ENCODE measurements at places on chromosomes 7 and 10.

- no peak for DNase-seq
Observed at GRCh38 chr7:159144758-159145489, at the start of gene VIPR2. Gene VIPR2 (minus strand): TSS chr7:159144867. CDS start chr7:159144771, 96 bp downstream.

DNA sequence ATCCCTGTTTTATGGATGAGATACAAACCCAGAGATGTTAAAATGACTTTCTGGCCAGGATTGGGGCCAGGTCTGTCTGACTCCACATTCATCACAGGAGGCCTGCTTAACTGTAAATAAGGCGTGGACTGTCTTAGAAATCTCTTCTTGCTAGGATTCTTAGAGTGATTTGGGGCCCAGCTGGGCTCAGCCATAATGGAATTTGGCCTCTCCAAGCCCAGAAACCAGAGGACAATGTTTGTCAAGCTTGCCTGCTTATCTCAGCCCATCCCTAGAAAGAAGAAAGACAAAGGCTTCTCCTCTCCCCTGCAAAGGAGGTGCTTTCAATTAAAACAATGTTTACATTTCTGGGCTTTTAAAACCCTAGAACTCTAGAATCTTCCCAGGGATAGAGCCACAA is 2.9 kb downstream of the HABP2 start:
- DNase-seq: no peak

DNA sequence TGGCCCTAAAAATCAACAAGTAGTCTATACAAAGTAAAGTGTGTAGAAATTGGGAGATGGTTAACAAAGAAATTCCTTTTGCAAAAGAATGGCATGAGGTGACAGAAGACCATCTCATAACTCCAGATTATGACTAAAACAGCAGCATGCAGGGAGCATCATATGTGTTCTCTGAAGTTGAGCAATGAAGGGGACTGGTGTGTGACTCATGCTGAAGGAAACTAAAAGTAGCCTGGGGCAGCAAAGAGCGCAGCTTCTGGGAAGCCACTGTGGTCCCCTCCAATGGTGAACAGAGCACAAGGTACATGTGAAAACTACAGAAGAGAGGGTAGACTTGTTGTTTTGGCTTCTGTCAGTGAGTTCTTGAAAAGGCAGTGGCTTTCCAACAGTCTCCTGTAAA is 133.4 kb downstream of the MACC1 start:
- DNase-seq: peak; percentile 69

DNA sequence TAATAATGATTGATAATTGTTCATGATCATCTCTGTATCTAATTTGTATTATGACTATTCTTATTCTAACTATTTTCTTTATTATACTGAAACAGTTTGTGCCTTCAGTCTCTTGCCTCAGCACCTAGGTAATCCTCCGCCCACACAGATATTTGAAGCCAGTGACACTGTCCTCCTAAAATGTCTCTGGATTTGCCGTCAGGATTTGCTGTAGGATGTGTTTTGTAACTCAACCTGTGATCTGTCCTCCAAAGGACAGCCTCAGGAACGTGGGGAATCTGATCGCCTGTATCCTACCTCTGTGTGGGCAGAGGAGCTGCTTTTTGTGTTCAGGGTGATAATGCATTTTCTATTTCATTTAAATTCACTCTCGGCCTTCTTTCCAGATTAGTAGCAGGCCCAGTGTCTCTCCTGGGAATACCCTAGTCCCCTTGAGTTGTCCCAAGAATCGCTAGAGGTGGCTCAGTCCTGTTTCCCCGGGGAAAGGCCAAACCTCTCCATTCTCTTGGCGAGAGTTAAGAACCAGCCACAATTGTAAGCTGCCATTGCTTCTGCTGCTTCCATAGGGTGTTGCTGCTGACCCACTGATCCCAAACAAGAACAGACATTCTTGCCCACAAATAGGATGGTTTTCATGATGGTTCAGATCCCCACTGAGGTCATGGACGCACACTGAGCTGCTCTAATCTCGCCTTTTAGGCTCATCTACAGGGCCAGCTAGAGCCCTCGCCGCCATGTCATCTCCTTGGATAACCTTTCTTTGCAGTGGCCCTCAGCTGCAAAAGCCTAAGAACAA is 136.2 kb upstream of the KCNMA1 start:
- DNase-seq: no peak

DNA sequence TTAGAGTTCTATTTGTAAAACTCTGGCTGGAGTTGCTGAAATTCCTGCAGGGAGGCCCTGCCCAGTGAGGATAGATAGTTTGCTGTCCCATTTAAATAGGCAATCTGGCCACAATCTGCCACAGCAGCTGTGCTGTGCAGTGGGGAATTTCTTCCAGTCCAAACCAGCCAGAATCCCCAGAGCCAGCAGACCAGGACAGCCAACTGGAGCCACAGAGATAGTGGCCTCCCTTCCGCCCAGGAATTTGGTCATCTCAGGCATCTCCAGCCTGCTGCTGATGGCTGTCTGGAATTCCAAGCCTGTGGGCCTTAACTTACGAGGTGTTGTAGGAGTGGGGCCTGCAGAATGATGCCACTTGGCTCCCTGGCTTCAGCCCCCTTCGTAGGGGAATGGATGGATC is 643.4 kb downstream of the DNAJB9 start:
- no peak for DNase-seq

DNA sequence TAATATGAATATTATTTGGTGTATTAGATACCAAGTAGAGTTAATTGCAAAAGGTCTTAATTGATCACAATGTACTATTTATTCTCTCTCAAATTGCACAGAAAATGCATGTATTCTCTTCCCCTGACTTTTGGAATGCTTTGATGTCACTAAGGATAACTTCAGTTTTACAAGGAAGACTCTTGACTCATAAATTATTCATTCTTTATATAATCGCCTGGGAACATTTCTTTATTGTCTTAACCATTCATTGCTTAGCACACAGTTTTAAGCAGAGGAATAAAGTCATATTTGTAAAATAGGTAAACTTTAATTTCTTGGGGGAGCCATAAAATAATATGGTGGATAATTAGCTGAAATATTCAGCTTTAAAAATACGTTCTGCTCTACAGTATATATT is 306.0 kb upstream of the TMEM229A start:
- DNase-seq: no peak

GRCh38 chr7:110168010-110168409 is 922.9 kb upstream of the LRRN3 start:
- DNase-seq: no peak

DNA sequence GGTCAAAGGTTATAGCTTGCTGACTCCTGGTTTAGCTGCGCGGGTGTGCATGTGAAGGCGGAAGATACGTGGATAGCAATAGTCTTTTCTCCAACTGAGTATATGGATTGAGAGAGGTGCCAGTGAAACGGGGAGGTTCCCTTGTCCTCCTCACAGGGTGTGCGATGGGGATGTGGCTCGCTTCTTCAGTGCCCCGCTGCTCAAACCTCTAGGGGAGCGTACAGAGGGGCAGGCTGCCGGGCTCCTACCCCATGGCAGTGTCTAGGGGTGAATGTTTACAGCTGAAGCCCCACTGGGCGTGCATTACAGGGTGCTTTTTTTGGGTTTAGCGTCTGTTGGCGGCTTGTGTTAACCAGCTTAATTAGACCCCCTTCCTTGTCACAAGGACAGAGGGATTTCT is 438.5 kb downstream of the CCSER2 start:
- DNase-seq: no peak

DNA sequence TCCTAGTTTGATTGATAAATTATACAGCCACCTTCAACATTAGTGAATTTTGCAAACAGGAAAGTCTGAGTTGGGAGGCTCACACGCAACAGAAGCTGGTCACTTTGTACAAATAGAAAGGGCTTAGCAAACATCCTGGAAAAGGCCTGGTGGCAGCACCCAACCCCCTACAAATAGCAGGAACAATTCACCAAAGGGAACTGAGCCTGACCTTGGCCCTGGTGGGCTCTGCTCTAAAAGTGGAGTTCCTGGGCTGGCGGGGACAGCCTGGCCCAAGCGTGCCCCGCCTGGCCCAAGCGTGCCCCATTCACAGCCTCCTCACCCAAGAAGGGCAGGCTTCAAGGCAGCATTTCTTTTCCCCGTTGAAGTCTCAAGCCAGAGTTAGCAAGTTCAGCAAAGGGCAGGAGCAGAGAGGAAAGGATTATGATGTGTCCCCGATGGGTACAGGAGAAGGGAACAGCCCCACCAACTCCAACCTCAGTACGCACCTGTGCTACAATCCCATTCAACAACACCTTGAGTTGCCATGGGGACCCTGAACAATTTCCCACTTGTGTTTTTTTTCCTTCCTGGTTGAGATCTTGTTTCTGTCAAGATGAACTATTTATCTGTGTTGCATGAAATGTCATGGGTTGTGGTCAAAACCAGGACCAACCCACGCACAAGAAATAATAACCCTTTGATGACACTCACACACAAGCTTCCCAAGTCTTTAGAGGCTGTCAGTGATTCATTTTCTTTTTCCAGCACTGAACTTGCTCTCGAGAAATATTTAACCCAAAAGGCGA is 43.4 kb downstream of the RGS10 start:
- no peak for DNase-seq

DNA sequence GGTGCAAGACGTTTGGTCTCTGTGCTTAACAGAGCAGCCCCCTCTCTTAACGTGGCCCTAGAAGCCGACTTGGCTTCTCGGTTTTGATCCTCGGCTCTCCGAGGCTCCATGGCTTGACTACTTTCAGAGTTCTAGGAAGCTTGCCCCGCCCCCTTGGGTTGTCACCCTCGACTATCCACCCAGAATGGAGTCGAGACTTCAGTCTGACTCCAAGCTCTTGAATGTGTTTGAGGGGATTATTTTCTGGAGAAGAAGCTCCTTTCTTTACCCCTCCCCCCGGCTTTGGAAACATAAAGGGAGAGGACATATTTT is 448 bp downstream of the SEC24C start:
- DNase-seq: peak; percentile 70

DNA sequence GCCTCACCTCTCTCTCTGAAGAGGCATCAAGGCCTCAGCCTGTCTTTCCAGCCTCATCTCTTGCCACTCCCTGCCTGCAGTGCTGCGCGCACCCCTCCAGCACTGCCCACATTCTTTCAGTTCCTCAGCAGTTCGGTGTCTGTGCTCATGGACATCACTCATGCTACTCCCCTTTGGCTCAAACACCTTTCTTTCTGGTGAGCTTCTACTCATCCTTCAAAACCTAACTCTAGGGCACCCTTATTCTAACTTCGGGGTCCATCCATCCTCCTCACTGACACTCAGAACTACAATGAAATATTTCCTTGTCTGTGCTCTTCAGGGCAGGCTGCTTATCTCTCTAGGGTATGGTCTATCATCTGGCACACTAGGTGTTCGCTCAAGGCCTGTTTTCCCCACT is 169.9 kb upstream of the BMPER start:
- no peak for DNase-seq

GRCh38 chr7:135718794-135719437 is 9.1 kb downstream of the SLC13A4 start:
- DNase-seq: no peak
